NCI-H1092 treated with DMSO at 0.1 percent for 48 hours (cell line): ENCODE measurements at places on chromosomes 12 and 14.

DNA sequence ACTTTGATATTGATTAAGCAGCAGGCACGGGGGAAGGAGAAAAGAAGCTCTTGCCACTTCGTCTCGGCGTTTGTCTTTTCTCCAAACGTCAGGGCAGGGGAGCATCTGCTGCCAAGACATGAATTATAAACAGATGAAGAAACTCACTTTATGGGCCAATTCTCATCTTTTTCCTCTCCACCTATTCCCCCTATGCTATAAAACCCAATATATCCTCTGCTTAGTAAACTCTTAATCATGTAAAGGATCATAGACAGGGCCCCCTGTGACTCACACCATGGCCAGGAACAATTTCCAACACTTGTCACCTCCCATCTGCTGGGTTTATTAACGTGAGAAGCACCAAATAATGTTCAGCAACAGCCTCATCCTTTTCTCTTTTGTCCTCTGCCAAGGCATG, 1092.1 kb upstream of the TMEM132C start:
- no peak for DNase-seq

GRCh38 chr14:98120831-98121464, 1151.0 kb downstream of the BCL11B start:
- no peak for DNase-seq

GRCh38 chr12:106499628-106500027, 83.2 kb upstream of the RFX4 start:
- DNase-seq = no peak

DNA sequence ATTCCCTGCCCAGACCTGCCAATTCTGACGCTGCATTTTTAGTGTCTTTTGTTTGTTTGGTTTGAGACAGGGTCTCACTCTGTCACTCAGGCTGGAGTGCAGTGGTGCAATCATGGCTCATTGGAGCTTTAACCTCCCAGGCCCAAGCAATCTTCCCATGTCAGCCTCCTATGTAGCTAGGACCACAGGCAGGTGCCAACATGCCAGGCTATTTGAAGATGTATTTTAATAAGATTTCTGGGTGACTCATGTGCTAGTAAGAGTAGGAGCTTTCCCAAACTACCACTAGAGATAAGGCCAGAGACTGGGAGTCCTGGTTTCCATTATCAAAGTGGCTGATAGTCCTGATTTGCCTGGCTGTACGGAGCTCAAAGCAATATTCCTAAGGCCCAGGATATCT, 693.3 kb downstream of the MED13L start:
- no peak for DNase-seq

- no peak for DNase-seq
Measured at GRCh38 chr12:110849748-110850403, 3.1 kb downstream of the CCDC63 start.

DNA sequence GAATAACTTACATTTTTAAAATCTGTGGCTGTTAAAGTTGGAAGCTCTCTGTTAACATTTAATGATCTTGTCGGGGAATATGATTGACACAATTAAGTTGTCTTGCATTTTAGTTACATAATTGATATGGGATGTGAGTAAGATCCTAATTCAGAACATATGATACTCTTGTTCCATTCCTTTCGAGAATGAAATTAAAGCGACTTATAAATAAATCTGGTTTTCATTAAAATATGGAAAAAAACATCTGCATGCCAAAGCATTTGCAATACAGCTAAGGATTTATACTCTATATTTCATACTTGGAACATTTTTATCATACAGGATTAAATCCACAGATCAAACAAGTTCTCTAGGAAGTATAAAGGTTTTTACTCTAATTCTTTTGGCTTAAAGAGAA, 52.0 kb downstream of the SLC38A6 start:
- DNase-seq = no peak

GRCh38 chr12:116735951-116736599, 1.8 kb downstream of the SPRING1 start:
- no peak for DNase-seq

GRCh38 chr12:78501825-78502224, 362.7 kb upstream of the SYT1 start:
- DNase-seq = no peak

DNA sequence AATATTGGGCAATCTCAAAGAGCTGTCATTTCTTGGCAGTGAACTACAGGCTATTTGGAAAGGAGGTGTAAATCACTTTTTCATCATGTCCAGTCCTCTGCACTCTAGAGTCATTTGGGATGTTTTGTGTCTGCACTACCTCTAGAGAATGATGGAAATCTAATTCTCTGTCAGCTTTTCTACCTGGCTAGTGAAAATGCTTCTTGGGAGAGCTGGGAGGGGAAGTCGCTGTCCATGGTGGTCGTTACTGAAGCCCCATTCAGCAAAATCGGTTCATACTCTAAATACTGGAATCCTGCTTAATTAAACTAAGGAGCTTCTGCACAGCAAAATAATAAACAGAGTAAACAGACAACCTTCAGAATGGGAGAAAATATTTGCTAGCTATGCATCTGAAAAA, 251.8 kb downstream of the APAF1 start:
- no peak for DNase-seq

GRCh38 chr12:91103101-91103500, 8.2 kb downstream of the LUM start:
- DNase-seq = no peak

- DNase-seq = no peak
Measured at GRCh38 chr14:23358553-23359166, 6.0 kb upstream of the SLC22A17 start.

- DNase-seq = peak; percentile 45
Measured at GRCh38 chr12:71746974-71747611, 7.6 kb upstream of the RAB21 start.

DNA sequence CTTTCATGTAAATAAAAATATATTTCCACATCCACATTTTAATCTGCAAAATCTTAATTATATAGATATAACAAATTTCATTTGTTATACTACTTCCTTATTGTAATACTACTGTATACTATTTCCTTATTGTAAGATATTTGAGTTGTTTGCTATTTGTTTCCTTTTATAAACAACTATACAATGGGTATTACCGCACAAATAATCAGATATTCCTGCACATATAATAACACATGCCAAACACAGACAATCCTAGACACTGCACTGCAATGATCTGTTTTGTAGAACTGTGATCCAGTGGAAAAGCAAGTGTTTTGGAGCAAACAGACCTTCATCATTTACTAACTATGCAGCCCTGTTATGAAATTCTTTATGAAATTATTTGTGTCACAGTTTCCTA, 30.5 kb downstream of the PRKD1 start:
- DNase-seq = peak; percentile 36

- DNase-seq = no peak
Measured at GRCh38 chr12:119649202-119649808, 18.6 kb upstream of the PRKAB1 start.

DNA sequence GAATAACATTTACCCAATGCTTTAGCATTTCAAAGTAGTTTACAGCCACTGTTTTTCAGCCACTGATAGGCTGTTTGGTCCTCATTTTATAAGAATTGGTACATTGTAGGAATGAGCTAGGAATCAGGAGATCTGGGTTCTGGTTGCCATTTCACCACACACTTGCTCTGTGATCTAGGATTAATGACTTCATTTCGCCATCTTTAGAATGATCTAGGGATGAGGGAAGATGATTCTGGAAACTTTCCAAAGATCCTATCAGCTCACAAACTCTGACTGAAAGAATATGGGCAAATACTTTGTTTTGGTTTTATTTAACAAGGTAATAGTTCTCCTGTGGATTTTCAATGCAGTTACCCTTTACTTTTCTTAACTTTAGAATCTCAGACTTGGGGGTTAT, 155.0 kb downstream of the GCH1 start:
- no peak for DNase-seq

DNA sequence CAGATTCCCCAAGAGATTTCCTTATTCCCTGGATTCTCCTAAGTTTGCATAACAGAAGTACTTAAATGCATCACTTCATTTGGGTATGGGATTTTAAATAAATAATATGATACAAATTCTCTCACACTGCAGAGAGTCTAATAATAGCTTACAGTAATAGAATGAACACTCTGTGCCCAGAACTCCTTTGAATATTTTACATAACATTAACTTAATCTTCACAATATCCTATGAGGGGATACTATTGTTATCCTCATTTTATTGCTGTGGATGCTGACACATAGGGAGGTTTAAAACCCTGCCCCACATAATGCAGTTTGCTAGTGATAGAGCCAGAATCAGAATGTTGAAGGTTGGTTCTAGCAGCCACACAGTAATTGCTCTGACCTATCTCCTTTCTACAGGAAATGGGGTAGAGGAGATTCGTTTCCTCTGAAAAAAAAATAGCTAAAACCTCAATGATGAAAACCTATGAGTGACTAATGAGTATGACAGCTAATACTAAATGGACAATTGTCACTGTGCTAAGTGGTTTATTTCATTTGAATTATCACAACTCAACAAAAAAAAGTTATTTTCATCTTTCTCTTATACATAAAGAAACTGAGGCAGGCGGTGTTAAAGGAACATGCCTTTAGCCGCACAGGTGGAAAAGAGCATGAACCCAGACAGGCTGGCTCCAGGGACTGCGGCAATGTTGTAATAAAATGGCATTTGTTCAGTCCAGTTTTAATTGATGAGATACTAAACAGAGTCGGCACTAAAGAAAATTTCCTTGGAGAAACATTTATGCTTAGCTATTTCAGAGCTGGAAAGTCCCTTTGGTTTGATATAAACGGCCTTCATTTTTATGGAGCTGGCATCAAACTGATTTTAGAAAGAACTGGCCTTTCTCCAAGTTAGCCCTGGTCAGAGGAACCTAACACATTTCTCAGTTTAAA, 880.9 kb downstream of the NRXN3 start:
- no peak for DNase-seq

DNA sequence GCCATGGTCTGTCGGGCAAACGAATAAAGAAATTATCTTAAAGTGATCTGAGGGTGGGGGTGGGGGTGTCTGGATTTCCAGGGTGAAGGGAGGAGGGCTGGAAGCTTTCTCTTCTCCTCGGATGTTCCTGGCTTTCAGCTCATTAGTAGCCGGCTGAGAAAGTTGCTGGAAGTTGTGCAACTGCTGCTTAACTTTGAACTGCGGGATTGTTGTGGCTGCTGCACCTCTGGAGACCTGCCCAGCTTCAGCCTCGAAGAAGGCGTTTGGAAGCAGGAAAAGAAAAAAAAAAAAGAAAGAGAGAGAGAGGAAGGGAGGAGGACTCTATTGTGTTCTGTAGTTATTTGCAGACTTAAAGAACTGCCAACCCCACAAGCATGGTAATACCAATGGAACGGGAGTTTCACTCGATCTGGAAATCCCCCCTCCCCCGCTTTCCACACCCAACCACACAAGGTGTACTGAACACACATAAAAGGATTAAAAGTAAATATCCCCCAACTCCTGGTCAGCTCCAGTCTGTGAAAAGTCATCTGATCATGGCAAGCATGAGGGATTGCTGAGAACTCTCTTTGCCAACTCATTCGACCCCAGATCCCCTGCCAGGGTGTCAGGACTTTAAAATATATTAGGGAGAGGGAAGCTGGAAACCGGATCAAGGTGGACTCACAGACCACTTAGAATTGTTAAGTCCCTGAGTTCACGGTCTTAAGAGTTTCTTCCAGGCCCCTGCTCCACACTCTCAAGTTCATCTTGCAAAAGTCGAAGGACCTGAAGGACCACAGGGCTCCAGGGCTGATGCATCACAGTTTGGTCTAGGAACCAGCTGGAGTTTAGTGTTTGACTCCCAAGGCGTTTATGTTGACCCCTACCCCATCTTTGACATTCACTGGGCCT, at the start of gene RASSF9:
RASSF9 (minus strand) TSS at position 213 of the 894 bp plus-strand sequence; CDS start at position 5, 208 bp downstream.
- DNase-seq = no peak

GRCh38 chr14:72932893-72933292, 6.6 kb downstream of the DCAF4 start:
- no peak for DNase-seq

GRCh38 chr14:68041876-68042354, 222.3 kb downstream of the RAD51B start:
- peak; percentile 21 for DNase-seq

DNA sequence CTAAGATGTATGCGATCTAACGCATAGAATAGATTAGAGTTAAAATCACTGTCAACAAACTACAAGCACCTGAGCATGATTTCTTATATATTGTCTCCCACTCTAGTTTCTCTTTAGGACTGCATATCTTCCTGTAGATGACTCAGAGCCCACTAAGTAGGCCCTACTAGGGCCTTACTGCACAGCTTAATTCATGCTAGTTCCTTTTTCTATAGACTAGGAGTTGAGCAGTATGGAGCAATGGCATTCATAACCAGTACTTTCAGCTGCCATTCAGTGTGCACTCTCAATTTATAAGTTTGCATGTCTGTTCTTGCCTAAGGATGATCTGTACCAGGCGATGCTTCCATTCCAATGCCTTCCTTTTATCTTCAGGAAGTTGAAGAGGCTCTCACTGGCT, 103.5 kb downstream of the METTL25 start:
- no peak for DNase-seq

DNA sequence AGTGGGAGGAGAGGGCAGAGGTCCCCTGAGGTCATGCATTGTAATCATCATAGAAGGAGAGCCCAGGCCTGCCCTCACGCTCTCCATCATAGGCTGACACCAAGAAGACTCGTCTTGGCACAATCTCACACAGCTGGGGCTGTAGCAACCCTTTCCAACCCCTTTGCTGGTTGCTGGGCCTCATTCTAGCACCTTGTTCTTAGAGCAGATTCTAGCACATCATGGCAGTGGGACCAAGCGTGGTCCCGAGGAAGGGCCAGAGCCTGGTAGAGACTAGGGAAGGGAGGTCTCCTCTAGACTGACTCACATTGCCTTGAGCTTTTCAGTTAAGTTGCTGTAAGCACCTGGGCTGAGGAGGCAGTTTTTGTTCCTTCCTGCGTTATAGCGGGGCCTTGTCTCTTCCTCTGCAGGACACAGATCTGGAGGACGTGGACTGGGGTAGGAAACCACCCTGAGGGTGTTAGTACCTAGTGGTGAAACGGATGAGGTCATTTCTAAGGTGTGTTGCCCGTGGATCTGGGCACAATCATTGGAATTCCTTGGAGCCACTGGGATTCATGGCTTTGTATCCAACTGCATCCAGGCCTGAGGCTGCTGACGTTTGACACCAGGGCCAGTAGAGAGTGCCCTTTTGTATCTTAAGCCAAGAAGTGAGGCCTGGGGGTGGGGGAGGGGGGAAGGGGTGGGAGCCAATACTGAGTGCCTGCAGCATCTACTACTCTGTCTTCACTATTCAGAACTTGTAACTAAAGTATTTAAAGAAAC, 19.9 kb downstream of the RPS6KL1 start:
- DNase-seq = no peak

- DNase-seq = no peak
Measured at GRCh38 chr14:22928237-22929103, 706 bp downstream of the PRMT5 start.

DNA sequence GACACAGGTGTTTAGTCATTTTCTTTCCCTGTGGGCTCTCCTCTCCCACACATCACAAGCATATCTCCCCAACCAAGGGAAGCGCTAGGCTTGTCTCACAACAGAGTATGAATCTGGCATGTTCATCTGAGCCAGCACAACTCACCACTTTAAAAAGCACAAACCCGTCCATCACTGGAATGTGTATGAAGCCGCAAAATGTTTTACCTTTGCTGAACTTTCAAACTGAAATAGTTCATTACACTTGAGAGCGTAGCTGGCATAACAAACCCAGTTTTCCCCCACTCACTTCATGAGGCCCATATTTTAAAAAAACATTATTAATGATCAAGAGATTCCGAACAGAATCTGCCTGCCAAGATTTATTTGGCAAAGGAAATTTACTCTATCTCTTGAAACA, 15.8 kb downstream of the NID2 start:
- DNase-seq = no peak
